ENCODE measurements at places on chromosomes 5 and 9.

GRCh38 chr9:34332076-34332964 is 3.0 kb downstream of the NUDT2 start:
- no peak for DNase-seq

DNA sequence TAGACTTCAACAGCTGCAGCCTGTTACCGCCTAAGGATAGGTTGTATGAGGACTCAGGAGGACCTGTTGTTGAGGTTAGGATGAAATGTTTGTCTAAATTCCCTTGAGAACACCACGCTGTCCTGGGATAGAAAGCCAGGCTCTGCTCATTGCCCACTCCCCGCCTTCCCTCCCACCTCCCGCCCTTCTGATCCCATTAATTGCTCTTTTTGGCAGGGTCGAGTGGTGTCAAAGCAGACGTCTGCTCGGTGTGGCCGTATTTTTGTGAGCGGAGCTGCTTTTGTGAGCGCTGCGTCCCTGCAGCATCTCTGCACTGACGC is 62.3 kb downstream of the SPATA31C2 start:
- no peak for DNase-seq

- no peak for DNase-seq
These were observed 61.3 kb upstream of the RNF38 start for GRCh38 chr9:36461323-36461722.

DNA sequence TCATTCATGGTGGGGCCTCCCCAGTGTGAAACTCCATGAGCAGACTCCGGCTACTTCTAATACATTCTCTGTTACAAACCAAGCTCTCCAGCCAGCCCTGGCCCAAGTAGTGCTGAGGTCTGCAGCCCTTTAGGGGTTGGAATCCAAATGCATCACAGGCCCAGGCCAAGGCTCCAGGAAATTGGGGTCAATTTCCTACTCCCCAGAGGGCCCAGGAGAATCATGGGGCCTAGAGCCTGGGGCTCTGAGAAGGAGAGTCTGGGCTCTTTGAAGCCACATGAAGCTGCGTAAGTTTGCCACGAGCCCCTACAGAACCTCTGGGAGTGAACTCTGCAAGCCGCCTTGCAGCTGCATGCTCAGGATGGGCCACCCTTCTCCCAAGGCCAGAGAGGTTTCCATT is 206.4 kb downstream of the PAPPA start:
- DNase-seq = no peak

DNA sequence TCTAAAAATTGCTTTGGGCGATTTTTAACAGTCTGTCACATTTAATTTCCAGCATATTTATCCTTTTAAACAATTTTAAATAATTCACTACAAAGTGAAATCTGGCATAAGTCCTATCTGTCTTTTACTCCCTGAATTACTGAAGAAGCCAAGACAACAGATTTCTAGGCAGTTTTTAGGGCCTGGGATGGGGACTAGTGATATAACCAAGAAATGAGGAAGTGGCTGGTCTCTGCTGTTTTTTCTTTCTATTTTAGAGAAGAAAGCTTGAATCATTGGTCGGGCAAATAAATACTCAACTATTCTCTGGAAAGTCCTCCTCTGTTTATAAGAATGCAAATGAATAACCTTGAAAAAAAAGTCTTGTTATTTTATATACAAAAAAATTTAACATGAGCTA is 79.7 kb upstream of the SSBP2 start:
- no peak for DNase-seq

DNA sequence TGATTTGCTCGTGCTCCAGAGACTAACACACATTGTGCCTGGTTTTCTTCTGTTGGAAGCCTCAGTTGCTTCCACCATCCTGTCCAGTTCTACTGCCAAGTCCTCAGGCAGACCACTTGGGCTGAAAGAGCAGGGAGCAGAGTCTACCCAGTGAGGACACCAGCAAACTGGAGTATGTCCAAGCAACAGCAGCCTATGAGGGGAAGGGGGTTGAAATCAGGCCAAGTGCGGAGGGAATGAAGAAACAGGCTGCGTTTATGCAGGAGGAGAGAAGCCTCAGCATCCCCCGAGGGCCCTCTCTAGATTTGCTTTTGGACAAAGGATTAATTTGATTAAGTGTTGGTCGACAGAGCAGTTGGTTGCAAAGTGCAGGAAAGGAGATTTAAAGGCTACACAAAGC is 14.5 kb downstream of the DOCK2 start:
- DNase-seq = no peak

- no peak for DNase-seq
These were observed 175.3 kb upstream of the ZNF608 start for GRCh38 chr5:124921694-124922093.

DNA sequence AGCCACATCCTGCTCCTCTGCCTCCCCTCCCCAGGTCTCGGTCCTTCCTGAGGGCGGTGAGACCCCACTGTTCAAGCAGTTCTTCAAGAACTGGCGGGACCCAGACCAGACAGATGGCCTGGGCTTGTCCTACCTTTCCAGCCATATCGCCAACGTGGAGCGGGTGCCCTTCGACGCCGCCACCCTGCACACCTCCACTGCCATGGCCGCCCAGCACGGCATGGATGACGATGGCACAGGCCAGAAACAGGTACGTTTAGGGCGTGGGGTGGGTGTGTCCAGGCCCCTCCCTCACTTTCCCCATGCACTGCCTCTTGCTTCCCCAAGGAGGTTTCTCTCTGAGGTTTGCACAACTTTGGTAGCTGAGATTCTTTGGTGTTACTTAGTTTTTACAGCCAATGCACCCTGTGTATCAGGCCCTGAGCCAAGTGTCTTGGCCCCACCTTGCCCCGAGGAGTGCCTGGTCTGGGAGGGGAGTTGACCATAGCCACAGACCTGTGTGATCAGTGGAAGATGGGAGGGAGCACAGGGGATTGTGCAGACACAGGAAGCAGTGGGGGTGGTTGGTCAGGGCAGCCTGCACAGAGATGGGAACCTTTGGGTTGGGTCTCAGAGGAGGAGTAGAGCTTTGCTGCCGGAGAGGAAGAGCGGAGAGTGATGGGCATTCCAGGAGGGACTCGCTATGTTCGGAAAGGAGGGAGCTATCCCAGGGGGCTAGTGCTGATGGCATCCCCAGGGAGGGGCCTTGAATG is 50.8 kb downstream of the GSN start:
- no peak for DNase-seq

GRCh38 chr5:59058237-59058636 is 475.4 kb downstream of the RAB3C start:
- no peak for DNase-seq

GRCh38 chr9:114619191-114619761 is 8.2 kb downstream of the TMEM268 start:
- DNase-seq = no peak

GRCh38 chr5:68746220-68746619 is 347.6 kb upstream of the SLC30A5 start:
- no peak for DNase-seq

- no peak for DNase-seq
These were observed 167.4 kb downstream of the GAPVD1 start for GRCh38 chr9:125428902-125429467.

GRCh38 chr9:100350188-100350587 is 2.6 kb downstream of the TEX10 start:
- no peak for DNase-seq

GRCh38 chr5:59496524-59497134 is 396.9 kb downstream of the PDE4D start:
- DNase-seq = no peak

- no peak for DNase-seq
These were observed 40.1 kb upstream of the STXBP1 start for GRCh38 chr9:127571971-127572370.

DNA sequence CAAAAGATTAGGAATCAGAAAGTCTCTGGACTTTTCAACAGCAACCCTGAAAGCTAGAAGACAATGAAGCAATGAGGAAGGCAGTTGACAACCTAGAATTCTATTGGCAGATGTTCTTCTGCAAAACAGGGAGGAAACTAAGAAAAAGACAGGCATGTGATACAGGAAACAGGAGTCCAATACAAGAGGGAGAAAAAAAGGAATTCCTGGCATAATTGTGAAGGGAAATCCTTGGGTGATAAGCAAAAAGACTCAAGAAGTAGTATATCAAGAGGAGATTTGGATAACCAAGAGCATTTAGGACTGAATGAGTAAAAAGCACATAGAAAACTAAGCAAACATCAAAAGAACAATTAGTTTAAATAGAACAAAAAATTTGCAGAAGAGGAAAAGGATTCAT is 58.6 kb downstream of the LPAR1 start:
- no peak for DNase-seq

GRCh38 chr5:22649074-22649473 is 204.1 kb downstream of the CDH12 start:
- DNase-seq = no peak

- DNase-seq = no peak
These were observed 25.8 kb downstream of the CD180 start for GRCh38 chr5:67170767-67171166.

DNA sequence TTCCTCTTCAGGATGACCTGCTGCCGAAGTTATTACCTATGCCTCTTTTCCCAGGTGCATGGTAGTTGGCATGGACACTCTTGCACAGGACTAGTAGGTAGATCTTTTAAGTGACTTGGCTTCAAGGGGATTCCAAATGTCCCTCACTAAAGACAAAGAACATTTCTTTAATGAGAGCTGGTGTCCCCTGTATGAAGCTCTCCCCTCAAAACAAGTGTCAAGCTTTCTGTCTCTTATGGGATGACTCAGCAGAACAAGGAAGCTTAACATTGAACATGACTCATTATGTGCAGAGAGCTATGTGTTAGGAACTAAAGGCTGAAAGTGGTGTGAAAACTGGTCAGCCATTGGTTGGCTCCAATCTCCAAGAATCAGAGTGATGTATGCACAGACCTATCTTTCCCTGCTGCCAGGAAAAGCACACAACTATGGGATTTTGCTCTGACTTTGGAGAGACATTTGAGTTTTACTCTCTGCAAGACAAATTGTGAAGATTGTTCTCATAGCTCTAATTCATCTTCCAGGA is 120.5 kb downstream of the PRDM6 start:
- DNase-seq = no peak

- no peak for DNase-seq
These were observed 205.1 kb downstream of the NTRK2 start for GRCh38 chr9:84874596-84874995.

DNA sequence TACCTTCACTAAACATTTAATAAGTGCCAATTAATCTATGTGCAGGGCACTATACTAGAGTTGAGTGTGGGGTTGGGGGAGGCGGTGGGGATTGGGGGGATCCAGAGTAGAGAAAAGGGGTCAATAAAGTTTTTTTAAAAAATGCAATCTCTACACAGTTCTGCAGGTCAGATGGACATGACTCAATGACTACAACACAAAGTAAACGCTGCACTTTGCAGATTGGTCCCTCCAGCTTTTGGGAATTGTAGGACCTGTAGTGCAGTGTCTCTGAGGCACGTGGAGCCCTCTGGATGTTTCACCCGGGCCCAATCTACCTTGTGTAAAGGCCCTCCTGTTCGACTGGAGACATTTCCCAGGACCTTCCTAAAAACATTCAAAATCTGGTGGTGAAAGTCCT is 43.5 kb downstream of the SEMA6A start:
- no peak for DNase-seq
